ENCODE measurements at places on chromosomes 6 and 20. TPM values are rescaled to one million over a fixed set of nuclear protein-coding genes. Genes with fewer than 3 reads are reported as not detected.

- DNase-seq, result no peak
Measured at GRCh38 chr6:65566117-65566516, 140.9 kb downstream of the EYS start.

DNA sequence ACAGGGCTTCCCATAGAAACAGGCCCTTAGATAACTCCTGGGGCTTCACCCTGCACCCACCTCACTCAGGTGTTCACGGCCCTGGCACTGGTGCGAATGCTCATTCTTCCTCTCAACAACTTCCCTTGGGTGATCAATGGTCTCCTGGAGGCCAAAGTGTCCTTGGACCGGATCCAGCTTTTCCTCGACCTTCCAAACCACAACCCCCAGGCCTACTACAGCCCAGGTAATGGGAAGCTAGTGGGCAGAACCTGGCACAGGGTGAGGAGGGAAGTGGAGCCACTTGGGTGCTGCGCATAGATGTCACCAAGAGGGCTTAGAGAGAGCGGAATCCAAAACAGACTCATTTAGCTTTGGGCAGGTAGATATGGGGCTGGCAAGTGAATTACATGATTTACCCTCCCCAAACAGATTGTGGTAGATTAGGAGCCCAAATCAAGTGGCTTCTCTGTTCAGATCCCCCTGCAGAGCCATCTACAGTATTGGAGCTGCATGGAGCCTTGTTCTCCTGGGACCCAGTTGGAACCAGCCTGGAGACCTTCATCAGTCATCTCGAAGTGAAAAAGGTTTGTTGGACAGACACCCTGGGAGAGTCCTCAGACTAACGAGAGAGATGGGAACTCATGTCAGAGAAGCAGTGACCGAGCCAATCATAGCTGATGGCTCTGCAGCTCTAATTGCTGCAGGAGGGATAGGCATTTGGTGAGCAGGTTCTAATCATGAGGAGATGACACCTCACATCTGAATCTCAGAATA lies 8.5 kb downstream of the ABCC10 start:
- DNase-seq, result no peak

DNA sequence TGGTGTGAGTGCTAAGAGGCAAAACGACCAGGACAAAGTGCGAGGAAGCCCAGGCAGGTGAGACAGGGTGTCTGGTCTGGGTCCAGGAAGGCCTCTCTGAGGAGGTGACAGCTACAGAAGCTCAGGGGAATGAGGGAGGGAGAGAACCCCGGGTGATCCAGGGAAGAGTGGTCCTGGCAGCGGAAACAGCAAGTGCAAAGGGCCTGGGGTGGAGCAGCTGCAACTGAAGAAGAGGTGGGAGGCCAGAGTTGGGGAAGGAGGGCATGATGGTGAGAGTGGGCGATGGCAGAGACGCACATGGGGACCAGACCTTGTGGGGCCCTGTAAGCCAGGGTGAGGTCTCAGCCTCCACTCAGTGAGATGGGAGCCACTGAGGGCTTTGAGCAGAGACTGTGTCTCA lies 45.8 kb downstream of the DLGAP4 start:
- no peak for DNase-seq

DNA sequence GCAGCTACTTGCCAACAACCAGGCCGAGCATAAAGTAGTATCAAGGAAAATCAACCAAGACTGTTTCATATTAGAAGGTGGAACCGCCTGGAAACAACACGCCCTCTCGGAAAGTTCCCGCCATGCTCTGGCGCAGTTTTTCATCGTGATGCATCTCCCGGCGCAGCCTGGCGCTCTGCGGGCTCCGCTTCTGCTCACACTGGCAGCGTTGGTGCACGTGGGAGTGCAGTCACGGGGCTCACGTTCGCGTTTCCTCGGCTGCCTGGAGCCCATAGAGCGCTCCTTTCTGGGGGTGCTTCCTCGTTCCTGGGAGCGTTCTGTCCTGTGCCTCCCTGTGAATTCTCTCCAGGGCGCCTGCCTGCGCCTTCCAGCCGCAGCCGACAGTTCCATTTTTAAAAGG lies 227.3 kb downstream of the TBXT start:
- DNase-seq, result no peak

DNA sequence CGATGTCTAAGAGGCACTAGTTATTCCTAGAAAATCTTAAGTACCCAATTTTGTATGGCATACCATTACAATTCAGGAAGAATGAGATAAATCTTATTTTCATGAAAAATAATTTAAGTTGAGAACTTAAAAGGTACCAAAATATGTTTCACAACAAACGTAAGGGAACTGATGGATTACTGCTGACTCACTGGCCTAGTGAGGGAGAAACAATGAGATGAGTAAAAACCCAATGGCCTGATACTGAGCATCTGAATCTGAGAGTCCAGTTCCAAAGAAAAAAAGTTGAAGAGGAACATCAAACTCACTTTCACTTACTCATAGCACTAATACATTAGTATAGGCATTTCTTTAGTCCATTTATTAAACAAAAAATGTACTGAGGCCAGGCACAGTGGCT lies 56.0 kb downstream of the MDN1 start:
- DNase-seq, result no peak

DNA sequence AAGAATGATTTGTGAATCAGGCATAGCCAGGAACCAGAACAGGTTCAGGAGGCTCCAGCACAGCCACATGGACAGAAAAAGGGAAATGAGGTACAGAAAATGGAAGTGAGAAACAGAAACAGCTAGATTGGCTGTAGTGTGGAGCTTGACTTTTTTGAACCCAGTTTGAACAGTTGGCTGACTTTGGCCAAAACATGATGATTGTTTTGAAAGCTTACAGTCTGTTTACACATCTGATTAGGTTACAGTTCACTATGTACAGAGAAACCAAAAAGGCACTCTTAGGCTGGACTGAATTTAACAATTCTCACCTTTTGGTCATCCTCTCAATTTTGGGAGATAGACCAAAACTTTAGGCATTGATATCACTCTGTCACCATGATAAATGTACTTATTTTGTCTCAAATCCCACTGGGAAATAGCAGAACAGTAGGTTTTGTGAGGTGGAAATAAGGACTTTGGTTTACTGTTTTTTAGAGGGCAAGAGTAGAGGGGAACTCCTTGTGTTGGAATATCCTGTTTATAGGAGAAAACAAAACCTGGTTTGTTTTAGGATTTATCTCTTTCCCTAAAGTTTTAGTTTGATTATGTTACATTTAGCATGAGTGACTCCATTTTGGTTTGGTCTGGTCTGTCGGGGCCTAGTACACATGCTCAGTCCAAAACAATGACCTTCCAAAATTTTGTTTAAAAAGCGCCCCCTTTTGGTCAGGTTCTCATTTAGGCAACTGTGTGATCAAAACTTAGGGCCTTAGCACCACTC lies 123.1 kb downstream of the OLIG3 start:
- no peak for DNase-seq

DNA sequence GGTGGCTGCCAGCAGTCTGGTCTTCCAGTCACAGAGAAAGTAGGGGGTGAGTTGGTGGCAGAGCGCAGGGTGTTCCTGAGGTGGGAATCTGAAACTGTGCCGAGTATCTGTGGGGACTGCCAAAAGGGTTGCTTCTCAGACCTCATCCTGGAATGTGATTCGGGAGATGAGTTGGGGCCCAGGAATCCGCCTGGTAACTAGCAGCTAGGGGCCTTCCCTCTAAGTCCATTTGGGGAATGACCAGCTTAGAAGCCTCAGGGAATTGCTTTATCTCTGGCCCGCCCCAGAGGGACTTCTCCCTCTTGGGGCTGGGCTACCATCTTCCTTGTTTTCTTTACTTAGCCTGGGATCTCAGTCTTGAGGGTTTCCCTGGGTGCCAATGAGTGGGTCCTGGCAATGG lies 49.6 kb downstream of the MOCS1 start:
- no peak for DNase-seq

- DNase-seq, result no peak
Measured at GRCh38 chr6:4975506-4975905, 28.3 kb downstream of the RPP40 start.

DNA sequence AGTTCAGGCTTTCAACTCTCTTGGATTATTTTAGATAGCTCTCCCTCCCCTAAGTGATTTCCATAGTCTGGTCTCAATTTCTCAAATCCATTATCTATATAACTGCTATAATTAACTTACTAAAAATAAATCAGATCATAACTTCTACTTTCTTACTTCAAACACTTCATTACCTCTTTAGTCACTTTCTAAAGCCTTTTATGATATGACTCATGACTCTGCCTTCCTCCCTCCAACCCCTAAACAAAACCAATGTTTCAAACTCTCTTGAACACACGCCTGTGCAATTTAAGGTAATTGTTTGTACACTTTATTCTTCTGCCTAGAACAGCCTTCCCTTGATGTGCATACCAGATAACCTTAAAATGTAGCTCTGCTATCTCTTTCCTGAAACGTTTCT lies 100.5 kb downstream of the LMBRD1 start:
- no peak for DNase-seq

- DNase-seq, result no peak
Measured at GRCh38 chr20:19016140-19016497, 196.3 kb upstream of the SLC24A3 start.

DNA sequence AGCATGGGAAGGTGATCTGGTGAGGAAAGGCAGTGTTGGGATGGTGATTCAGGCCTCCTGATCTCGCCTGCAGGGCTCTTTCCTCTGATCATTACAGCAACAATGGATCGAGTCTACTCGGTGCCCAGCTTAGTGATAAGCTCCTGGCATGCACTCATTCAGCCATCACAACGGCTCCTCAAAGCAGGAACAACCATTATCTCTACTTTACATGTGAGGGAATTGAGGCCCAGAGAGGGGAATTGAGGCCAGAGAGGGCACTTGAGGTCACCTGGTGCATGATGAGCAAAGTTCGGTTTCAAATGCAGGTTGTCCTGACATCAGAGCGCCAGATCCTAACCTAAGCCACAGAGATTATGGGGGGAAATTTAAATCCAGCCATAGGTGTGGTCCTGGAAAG lies 42.0 kb upstream of the BPIFA2 start:
- no peak for DNase-seq

DNA sequence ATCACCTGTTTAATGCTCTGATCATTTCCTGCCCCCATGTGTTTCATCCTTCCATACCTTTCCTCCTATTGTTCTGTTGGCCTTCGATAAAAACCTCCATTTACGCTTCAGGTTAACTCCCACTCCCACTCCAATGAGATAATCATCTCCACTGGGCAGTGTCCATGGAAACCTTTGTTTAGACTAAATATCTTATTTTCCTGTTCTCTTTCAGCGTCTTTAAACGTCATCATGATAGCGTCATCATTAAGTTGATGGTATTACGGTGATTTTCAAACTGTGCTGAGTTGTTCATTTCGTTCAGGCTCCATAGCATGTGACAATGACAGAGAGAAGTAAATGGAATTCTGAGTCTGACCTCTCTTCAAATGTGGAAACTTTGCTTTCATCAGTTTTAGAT lies 970.5 kb upstream of the SLC35B3 start:
- no peak for DNase-seq

GRCh38 chr6:19137505-19137904 lies 699.7 kb upstream of the ID4 start:
- no peak for DNase-seq

- DNase-seq, result no peak
Measured at GRCh38 chr6:46381057-46381456, 110.2 kb downstream of the RCAN2 start.

GRCh38 chr6:163620670-163621330 lies 206.3 kb downstream of the QKI start:
- DNase-seq, result no peak

DNA sequence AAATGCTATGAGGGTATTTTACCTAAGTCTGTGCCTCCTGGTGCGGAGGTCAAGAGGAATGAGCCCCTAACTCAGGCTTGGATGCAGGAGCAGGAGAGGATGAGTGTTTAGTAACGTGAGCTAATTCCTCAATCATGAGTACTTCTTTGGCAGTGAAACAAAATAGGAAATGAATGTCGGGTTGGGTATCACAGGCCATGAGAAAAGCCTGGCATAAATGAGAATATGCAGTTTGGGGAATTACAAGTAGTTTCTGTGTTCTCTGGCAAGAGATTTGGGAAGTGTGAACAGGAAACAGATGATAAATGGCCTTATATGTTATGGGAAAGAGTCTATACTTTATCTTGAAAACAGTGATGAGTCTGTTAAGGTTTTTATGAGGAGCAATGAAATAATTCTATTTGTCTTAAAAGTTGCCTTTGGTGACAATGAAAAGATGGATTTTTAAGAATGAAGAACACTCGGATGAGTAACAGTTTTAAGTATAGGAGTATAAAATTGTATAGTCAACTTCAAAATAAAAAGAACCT lies 59.0 kb upstream of the RNF146 start:
- DNase-seq, result no peak

GRCh38 chr20:22951966-22952365 lies 83.1 kb upstream of the SSTR4 start:
- no peak for DNase-seq

- no peak for DNase-seq
Measured at GRCh38 chr6:35343092-35343834, 905 bp downstream of the PPARD start.

GRCh38 chr6:43919774-43920173 lies 149.8 kb downstream of the VEGFA start:
- DNase-seq, result no peak

DNA sequence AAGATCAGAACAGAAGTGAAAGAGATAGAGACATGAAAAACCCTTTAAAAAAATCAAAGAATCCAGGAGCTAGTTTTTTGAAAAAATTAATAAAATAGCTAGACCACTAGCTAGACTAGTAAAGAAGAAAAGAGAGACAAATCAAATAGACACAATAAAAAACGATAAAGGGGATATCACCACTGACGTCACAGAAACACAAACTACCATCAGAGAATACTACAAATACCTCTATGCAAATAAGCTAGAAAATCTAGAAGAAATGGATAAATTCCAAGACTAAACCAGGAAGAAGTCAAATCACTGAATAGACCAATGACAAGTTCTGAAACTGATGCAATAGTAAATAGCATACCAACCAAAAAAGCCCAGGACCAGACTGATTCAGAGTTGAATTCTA lies 29.6 kb upstream of the SENP6 start:
- DNase-seq, result no peak

DNA sequence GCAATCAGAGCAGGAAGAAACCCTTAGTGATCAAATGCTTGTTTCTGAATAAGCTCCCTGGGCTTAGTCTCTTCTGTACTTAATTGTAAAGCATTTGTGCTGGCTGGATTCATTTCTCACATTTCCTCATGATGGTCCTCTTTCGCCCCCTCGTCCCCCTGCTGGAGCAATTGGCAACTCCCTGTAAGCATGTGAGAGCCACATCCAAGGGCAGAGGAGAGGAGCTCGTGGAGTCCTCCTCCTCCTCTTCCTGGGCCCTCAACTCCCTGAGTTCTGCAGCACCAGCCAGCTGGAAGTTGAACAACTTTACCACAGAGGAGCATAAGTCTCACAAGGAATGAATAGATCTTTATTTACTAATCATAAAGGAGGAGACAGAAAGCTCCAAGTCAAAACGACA lies 12.6 kb downstream of the ANKEF1 start:
- peak; percentile 46 for DNase-seq

TREML1 gene
- total RNA-seq, result 2.3 TPM

XPO5 gene
- 37.6 TPM for total RNA-seq

CNBD2 gene
- total RNA-seq, result 8.8 TPM

CBLN4 gene
- not detected for total RNA-seq

FOXS1 gene
- 9.6 TPM for total RNA-seq

ZFP57 gene
- total RNA-seq, result 1.0 TPM

DACT2 gene
- 0.23 TPM for total RNA-seq

FBXO5 gene
- 9.4 TPM for total RNA-seq

DNAAF9 gene
- total RNA-seq, result 18.8 TPM

RFX6 gene
- not detected for total RNA-seq

RNF144B gene
- total RNA-seq, result 23.2 TPM

MOG gene
- not detected for total RNA-seq

CDH22 gene
- 1.3 TPM for total RNA-seq
